ENCODE measurements at places on chromosomes 7 and 10. TPM values are rescaled to one million over a fixed set of nuclear protein-coding genes. Genes with fewer than 3 reads are reported as not detected.
A peak's percentile ranks its signal among the peaks of the same experiment; 100 is the strongest.

DNA sequence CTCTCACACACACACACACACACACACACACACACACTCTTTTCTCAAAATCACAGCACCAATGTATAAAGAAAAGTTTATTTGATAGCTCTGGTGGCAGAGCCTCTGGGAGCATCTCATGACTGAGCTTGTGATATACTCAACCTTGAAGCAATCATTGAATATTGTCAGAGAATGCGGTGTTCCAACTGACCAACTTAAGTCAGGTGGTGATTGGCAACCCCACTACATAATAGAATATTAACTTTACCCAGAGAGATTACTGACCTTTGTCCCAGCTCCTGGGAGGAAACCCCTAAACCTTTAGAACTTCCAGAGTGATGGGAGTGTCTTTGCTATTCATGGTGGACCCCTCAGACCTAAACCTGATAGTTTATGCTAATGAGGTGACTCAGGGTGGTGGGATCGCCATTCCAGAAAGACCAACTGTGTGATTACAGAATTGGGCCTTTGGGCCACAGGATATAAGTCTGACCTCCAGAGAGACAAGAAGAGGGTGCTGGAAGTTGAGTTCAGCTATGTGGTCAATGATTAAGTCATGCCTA, 143.1 kb downstream of the OTUD1 start:
- no peak for DNase-seq

DNA sequence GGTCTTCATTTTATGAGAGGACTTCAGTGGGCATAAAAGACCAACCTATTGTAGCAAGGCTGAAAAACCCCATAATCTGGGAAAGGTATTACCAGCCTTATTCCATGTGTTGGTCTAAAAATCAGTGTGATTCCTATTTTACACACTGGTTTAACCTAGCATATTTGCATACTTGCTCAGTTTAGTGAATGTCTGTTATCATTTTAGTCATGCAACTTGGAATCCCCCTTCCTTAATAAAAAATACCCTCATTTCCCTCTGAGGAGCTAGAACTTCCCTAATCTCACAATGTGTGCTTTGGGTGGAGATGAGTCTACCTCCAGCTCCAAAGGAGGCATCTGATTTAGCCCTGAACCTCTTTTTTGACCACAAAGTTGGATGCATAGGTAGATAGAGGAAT, 312.8 kb upstream of the SORCS1 start:
- no peak for DNase-seq

The WNT8B gene
- polyA plus RNA-seq: 0.69 TPM

The HMX3 gene
- not detected for polyA plus RNA-seq

DNA sequence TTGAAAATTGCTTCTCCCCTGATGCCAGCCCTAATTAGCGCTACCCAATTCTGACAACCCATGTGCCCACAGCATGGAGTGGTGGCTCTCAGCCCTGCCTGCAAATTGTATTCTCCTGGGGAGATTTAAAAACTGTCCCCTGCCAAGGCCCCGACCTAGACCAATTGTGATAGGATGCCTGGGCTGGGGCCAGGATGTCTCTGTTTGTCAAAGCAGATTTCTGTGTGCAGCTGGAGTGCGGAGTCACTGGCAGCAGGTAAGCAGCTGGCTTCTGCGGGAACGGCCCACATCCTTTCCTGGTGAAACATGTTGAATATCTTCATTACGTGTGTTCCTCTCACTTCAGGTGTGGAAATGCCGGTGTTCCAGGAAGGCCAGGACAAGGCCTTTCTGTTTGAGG, 238.6 kb downstream of the WDR37 start:
- no peak for DNase-seq

- DNase-seq: no peak
Measured at GRCh38 chr10:69626826-69627225, 3.2 kb upstream of the FAM241B start.

DNA sequence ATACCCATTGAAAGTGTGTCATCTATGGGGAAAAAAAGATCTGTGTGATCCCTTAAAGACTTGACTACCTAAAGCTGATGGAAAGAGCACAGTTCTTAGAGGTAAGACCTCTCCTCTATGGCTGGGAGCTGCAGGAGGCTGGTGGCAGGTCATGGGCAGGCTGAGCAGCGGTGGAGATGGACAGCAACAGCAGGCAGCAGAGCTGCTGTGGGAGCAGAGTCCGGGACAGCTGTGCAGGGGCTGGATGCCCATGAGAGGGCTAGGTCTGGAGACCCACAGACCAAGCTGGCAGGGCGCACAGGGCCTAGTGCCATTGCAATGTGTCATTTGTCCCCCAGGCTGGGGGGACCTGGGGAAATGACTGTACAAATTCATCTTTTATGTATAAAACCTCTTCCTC, 13.4 kb upstream of the EPHA1 start:
- DNase-seq: no peak

GRCh38 chr7:151139071-151139790, 28.3 kb downstream of the GBX1 start:
- DNase-seq: no peak

The EPHA1 gene
- 17.0 TPM for polyA plus RNA-seq

- no peak for DNase-seq
Measured at GRCh38 chr7:32531402-32531801, 36.1 kb downstream of the AVL9 start.

GRCh38 chr10:95637911-95638310, 18.6 kb downstream of the ALDH18A1 start:
- no peak for DNase-seq

- DNase-seq: no peak
Measured at GRCh38 chr7:49766966-49767365, 6.5 kb upstream of the VWC2 start.

DNA sequence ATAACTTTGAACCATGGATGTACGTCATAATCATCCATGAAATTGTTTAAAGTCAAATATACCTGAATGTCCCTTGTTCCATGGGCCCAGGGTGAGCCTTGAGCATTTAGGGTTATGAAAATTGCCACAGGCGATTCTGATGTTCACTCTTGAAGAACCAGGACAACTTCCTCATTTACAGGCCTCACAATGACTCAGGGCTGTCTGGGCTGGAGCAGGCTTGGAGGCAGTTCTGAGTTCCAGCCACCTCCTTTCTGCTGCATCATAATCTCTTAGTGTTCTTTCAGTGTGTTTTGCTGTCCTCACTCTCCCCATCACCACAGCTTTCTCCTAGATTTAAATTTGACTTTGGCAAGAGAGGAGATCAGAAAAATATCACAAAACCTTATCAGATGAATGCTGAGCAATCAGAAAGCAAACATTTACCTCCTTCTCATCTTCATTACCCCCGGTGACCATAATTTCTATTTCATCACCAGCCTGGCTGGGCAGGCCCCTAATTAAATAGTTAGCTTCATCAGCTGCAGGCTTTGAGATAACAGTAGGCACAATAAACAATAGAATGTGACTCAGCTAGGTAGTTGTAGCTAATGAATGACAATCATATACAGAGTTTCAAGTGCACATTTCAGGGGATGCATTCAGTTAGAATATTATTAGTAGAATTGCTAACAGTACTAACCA, 571.0 kb downstream of the SH2D4B start:
- no peak for DNase-seq

GRCh38 chr10:57579926-57580325, 687.8 kb downstream of the IPMK start:
- no peak for DNase-seq

- DNase-seq: no peak
Measured at GRCh38 chr10:131769571-131770410, 131.0 kb upstream of the PPP2R2D start.

The PGAM2 gene
- polyA plus RNA-seq: 1.2 TPM

DNA sequence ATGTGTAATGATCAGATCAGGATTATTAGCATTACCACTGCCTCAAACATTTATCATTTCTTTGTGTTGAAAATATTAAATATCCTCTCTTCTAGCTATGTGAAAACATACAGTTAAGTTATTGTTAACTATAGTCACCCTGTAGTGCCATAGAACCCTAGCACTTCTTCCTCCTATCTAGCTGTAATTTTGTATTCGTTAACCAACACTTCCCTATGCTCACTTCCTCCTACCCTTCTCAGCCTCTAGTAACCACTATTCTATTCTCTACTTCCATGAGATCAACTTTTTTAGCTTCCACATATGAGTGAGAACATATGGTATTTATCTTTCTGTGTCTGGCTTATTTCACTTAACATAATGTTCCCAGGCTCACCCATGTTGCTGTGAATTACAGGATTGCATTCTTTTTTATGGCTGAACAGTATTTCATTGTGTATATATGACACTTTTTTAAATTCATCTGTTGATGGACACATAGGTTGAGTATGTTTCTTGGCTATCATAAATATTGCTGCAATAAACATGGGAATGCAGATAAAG, 132.7 kb upstream of the RHOBTB1 start:
- no peak for DNase-seq

GRCh38 chr10:105148921-105149320, 507.8 kb downstream of the SORCS3 start:
- DNase-seq: no peak

The MGAM2 gene
- polyA plus RNA-seq: 0.67 TPM

DNA sequence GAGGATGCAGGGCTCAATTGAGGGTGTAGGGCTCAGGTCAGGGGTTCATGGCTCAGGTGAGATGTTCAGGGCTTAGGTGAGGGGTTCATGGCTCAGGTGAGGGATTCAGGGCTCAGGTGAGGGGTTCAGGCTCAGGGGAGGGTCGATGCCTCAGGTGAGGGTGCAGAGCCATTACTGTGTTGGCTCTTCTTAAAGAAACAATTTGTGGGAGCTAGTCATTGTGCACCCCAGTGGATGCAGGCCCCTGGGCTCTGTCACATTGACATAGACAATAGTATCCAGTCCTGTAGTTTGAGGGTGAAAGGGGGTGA, 86.7 kb downstream of the ADCY1 start:
- DNase-seq: no peak

- no peak for DNase-seq
Measured at GRCh38 chr10:111822661-111823060, 360.9 kb downstream of the GPAM start.

DNA sequence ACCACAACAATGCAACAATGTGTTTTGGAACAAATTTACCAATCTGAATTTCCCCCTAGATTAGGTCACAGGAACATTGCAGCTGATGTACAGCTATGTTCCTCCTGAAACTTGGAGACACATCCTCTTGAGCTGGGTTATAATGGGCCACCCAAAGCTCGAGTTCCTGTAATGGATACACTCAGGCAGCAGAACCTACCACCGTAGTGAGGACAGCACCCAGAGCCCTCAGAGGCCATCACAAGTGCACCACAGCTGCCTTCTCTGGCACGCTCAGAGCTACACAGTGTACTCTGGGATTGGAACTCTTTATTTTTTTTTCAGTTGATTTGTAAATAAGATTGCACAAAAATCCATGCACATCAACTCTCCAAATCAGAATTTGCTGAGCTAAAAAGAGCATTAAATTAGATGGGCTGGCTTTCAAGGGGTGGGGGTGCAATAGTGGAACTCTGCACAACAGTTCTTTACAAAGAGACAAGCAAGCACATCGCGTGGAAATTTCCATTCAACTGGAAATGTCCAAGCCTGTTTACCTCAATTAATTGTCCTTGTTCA, 56.7 kb downstream of the EGFR start:
- DNase-seq: no peak

GRCh38 chr10:15370856-15371701, at the start of gene FAM171A1:
FAM171A1 (minus strand) TSS chr10:15371289; CDS start chr10:15371052, 237 bp downstream.
- DNase-seq: no peak

DNA sequence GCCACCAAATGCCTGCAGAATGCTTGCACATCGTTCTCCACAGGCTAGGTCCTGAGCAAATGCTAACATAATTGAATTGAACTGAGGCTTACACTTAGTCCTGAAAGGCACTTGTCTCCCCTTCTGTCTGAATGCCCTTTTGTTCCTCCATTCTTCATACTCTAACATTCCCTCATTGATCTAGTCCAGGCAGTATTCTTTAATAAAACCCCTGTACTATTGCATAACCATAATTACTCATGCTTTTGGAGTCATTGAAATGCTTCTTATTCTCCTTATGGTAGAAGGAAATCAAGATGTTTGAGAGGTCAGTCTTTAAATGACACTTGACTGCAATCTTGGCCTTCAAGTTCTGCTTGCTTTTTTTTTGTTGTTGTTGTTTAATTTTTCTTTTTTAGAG, 7.1 kb downstream of the PI4K2A start:
- no peak for DNase-seq

GRCh38 chr7:35185908-35186731, 67.8 kb downstream of the TBX20 start:
- DNase-seq: peak; percentile 19

DNA sequence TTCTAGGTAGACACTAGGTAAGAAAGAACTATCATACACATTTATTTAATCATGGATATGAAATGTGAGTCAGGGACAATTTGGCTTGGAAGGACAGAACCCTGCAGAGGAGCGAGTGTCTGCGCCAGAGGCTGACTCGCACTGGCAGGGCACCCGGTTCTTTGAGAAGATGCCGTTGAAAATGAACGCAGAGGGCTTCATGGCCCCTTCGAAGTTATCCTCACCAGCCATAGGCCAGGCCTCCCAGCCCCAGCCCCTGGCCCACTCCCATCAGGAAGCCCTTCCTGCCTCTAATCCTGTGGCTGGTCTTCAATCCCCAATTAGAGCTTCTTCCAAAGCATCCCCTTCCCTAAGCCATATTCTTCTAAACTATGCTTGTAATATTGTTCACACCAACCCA, 239.8 kb downstream of the TCERG1L start:
- no peak for DNase-seq

DNA sequence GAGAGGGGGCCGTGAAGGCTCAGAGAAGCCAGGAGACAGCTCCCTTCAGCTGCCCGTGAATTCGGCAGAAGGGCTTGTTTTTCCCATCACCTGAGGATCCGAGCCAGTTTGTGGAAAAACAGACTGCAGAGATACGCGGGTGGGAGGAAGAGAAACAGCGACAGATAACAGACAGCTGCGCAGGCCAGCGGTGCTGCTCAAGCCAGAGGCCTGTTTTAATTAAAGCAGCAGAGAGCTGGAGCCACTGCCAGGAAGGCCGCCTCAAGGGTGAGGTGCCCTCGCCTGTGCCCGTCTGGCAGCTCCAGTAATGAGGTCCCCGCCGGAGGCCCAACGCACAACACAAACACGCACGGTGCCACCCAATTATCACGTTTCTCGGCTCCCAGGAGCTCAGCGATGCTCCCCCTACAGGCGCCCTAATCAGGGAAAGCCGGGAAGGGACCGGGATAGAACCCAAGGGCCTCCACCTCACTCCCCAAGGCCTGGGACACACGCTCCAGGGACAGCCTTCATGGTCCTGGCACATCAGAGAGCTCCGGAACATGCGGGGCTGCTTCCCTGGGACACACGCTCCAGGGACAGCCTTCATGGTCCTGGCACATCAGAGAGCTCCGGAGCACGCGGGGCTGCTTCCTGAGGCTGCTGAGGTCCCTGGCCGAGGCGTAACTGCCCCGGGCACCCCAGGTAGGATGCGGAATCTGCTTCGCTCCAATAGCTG, 60.6 kb upstream of the DNAAF5 start:
- DNase-seq: no peak

- no peak for DNase-seq
Measured at GRCh38 chr7:30694774-30695721, 12.8 kb upstream of the CRHR2 start.

GRCh38 chr7:106415433-106415832, 130.7 kb upstream of the NAMPT start:
- no peak for DNase-seq

The BAG3 gene
- 23.7 TPM for polyA plus RNA-seq

The OPN1SW gene
- 1.2 TPM for polyA plus RNA-seq

All from right renal cortex interstitium (tissue), 3 donors.